ENCODE measurements at places on chromosomes 7 and 10. TPM values are rescaled to one million over a fixed set of nuclear protein-coding genes. Genes with fewer than 3 reads are reported as not detected.

- no peak overlapping the region for H3K4me3 ChIP-seq
- no peak overlapping the region for H3K27ac ChIP-seq
- H3K36me3 ChIP-seq: no peaks in the 10 kb centered on the region
- no peaks in the 10 kb centered on the region for H3K4me1 ChIP-seq
- no peak for DNase-seq
These were observed 30.6 kb upstream of the PCBD1 start for GRCh38 chr10:70918851-70919530.

GRCh38 chr10:89151857-89152256 is 55.3 kb downstream of the CH25H start:
- no peak for DNase-seq
- H3K27ac ChIP-seq: no peak overlapping the region
- no peaks in the 10 kb centered on the region for H3K4me1 ChIP-seq
- no peak overlapping the region for H3K4me3 ChIP-seq

DNA sequence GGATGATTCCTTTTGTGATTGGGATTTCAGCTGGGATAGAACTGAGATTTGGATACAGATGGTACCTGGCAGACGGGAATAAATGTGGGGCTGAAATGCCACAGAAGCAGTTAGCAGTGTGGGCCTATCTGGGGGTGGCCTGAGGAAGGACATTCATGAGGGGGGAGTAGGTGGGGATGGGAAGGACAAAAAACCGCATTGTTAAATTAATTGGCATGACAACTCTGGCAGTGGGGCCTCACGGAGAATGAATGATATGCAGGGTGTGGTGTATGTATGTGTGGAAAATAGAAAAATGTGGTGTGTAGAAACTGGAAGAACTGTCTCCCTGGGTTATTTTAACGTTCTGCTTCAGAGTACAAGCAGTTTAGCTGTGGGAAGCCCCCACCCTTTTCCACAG is 17.8 kb downstream of the SDK1 start:
- no peaks in the 10 kb centered on the region for H3K4me1 ChIP-seq

- peaks cover 10% of the 10 kb centered on the region for H3K4me1 ChIP-seq
- no peaks in the 10 kb centered on the region for H3K36me3 ChIP-seq
- no peak overlapping the region for H3K4me3 ChIP-seq
- H3K27me3 ChIP-seq: no peaks in the 10 kb centered on the region
These were observed 1.6 kb upstream of the SAMD9 start for GRCh38 chr7:93119191-93119905.

DNA sequence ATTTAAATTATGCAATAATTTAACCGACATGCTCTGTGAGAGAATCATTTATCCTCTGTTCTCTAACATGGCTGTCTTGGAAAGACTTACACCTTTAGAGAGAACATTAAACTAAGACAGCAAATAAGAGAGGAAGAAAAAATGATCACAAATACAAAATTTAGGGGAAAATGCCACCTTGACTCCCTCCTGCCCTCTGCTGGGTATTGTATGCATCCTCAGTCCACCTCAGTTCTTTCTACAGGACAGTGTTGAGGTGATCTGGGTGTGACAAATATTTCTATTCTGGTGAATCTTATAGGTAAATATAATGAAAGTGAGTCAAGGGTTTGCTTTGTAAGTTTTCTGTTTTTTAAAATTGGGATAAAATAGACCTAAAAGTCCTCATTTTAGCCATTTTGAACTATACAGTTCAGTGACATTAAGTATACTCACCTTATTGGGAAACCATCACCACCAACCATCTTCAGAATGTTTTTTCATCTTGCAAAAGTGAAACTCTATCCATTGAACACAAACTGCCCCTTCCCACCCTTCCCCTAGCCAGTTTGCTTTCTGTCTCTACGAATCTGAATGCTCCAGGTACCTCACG is 61.5 kb upstream of the ELMO1 start:
- H3K4me1 ChIP-seq: peaks cover 3% of the 10 kb centered on the region
- H3K27ac ChIP-seq: no peak overlapping the region
- H3K36me3 ChIP-seq: no peaks in the 10 kb centered on the region
- H3K4me3 ChIP-seq: no peak overlapping the region

- H3K4me3 ChIP-seq: no peak overlapping the region
- DNase-seq: peak; percentile 76
- H3K27me3 ChIP-seq: peaks cover 3% of the 10 kb centered on the region
- H3K4me1 ChIP-seq: no peaks in the 10 kb centered on the region
- no peak overlapping the region for H3K27ac ChIP-seq
- H3K36me3 ChIP-seq: no peaks in the 10 kb centered on the region
These were observed 206.5 kb upstream of the PRKCQ start for GRCh38 chr10:6786579-6787031.

DNA sequence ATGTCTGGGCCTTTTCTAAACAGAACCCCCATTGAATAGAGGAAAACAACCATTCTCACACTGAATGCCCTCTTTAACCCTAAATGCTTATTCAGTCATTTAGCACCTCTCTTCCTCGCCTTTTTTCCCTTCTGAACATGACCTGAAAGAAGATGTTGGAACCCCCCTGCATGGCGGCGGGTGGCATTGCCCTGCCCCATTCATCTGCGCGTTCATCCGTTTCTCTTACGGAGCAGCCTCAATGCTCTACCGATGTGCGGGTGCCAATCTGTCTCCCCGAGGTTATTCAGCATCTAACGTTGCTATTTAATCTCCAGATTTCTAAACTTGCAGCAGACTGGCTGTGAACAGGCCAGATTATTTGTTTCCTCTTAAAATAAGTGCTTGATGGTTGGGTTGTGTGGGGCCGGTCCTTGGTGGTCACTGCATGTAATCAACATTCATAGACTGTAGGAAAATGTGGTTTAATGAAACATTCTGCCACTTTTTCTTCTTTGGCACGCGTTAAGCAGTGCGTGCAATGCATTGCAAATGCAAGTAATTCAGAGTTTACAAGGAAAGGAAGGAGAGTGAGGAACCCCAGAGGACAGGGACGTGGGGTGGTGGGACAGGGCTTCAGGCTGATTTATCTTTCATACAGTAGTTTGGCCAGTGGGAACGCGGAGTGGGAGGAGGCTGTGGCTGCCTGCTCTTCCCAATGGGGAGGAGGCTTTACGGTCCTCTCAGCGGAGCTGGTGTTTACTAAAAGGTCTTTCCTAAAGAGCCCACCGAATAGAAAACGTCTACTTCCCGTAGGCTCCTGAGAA is 286.7 kb downstream of the DPP6 start:
- H3K4me1 ChIP-seq: no peaks in the 10 kb centered on the region
- no peaks in the 10 kb centered on the region for H3K36me3 ChIP-seq
- H3K27ac ChIP-seq: no peak overlapping the region
- DNase-seq: no peak
- no peaks in the 10 kb centered on the region for H3K27me3 ChIP-seq
- no peak overlapping the region for H3K4me3 ChIP-seq

DNA sequence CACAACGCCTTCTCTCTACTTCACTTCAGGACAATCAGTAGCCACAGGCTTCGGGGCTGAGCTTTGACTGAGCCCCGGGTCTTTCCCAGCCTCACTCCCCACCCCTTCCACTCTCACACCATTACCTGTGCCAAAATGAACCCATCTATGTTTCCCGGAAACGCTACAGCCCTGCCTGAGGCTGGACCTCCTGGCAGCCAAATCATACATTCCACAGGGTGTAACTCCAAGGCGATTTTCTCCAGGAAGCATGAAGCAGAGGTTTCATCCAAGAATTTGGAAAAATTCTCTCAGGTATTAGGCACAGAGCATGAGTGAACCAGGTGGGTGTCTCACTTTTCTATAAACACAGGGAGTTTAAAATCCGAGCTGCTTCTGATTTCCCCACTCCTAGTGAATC is 286.3 kb downstream of the TNS3 start:
- no peaks in the 10 kb centered on the region for H3K27me3 ChIP-seq
- peaks cover 18% of the 10 kb centered on the region for H3K4me1 ChIP-seq

- no peaks in the 10 kb centered on the region for H3K4me1 ChIP-seq
- no peaks in the 10 kb centered on the region for H3K36me3 ChIP-seq
- H3K4me3 ChIP-seq: no peak overlapping the region
- H3K27ac ChIP-seq: no peak overlapping the region
- DNase-seq: peak; percentile 53
These were observed 5.9 kb downstream of the KCP start for GRCh38 chr7:128904381-128905197.

DNA sequence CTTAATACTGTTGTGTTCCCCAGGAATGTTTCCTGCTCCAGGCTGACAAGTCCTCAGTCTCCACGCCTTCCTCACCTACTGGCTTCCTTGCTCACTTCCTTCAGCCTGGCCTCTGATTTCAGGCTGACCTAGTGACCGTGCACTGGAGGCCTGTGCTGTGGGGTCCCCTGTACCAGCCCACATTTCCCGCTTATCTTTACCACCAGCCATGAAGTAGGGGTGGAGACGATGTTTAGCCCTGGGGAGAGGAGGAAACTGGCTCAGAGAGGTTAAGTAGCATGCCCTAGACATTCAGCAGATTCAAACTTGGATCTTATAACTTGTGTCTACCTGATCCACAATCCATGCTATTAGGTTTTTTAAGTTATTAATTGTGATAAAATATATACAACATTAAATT is 4.8 kb upstream of the ZNF488 start:
- H3K4me3 ChIP-seq: no peak overlapping the region
- DNase-seq: no peak
- peaks cover 2% of the 10 kb centered on the region for H3K4me1 ChIP-seq
- no peak overlapping the region for H3K27ac ChIP-seq
- peaks cover 8% of the 10 kb centered on the region for H3K27me3 ChIP-seq

DNA sequence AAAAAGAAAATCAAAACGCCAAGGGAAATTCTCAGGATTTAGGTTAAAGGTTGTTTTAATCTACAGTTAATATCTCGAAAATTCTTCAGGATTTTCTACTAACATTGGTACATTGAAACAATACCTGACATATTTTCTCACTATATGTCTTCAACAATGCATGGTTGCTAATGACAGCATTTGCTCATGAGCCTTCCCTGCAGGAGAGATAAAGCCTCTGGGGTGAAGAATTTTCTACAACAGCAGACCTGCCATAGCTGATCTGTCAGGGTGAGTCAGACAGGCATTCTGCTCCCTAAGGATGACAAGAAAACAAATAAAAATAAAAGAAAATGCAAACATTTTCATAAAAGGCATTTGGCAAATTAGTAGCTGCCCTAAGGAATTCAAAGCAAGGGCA is 11.7 kb upstream of the GPR37 start:
- DNase-seq: no peak
- no peaks in the 10 kb centered on the region for H3K4me1 ChIP-seq
- no peaks in the 10 kb centered on the region for H3K36me3 ChIP-seq

DNA sequence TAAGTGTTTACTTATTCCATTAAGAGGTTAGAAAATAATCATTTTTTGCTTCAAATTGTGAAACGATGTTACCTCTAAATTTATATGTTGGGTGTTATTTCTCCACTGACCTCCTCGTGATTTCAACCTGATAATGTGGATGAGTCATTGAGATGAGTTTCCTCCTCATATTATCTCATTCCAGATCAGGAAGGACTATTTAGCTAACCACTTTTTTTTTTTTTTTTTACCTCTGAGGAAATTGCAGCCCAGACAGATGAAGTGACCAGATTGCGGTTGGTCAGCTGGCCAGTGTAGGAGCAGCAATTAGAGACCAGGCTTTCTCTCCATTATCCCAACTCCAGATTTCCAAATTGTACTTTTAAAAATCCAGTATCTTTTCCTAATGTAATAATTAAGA is 248.7 kb downstream of the FZD1 start:
- no peak for DNase-seq
- no peak overlapping the region for H3K4me3 ChIP-seq
- no peaks in the 10 kb centered on the region for H3K36me3 ChIP-seq
- no peaks in the 10 kb centered on the region for H3K4me1 ChIP-seq
- H3K27ac ChIP-seq: no peak overlapping the region
- no peaks in the 10 kb centered on the region for H3K27me3 ChIP-seq

DNA sequence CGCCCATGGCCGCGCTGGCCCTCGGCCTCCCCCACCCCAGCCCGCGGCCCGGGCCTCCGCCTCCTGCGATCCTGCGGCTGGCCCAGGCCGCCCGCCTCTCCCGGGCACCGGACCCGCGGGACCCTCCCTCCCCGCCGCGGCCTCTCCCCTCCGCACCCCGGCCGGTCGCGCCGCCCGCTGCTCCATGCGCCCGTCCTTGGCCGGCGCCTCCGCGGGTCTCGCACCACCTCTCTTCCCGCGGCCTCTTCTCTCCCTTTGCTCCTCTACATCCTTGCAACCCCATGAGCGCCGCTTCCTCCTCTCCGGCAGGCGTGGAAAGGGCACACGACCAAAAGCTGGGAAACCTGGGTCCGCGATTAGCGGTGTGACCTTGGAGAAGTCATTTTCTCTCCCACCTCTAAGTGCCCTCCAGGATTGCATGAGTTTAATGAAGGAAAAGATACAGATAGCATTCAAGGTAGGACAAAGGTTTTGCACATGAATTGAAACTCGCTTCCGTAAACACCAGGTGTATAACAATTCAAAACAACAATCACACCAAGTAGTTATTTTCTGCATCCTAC is 448 bp upstream of the SRPK2 start:
- H3K27me3 ChIP-seq: no peaks in the 10 kb centered on the region
- peak overlapping the region; percentile 81 for H3K4me3 ChIP-seq
- H3K4me1 ChIP-seq: peaks cover 15% of the 10 kb centered on the region
- H3K36me3 ChIP-seq: no peaks in the 10 kb centered on the region
- no peak overlapping the region for H3K27ac ChIP-seq

DNA sequence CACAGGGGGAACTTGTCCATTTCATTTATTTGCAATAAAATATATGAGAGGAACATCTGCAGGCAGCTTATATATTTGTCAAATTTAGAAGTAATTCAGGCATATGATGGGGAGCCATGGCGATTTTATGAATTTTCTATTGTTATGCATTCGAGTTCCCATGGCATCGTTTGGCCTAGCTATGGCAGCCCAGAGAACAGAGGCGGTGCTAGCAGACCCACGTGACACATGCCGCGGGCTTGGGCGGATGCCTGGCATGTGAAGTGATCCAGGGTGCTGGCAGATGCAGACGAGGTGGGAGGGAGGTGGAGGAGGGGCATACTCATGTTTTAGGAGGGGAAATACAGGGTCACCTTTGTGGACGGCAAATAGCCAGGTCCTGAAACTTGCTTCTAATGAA is 560.0 kb upstream of the GALNT17 start:
- H3K4me3 ChIP-seq: no peak overlapping the region
- no peaks in the 10 kb centered on the region for H3K36me3 ChIP-seq
- no peaks in the 10 kb centered on the region for H3K27me3 ChIP-seq
- no peak overlapping the region for H3K27ac ChIP-seq

DNA sequence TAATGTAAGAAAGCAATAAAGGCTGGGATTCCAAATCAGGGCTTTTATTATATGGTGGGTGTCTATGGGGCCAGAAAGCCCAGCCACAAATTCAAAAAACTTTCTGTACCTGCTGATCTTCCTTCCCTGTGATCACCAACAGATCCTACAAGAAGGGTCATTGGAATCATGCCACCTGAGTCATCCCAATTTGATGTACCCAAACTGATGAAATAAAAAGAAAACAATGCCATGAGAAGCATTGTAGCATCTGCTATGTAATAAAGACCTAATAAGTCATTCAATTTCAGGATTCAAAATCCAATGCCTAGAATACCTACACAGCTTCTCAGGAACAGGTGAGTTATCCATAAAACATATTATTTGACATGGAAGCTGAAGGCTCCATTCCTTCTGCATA is 228.8 kb downstream of the DKK1 start:
- no peak overlapping the region for H3K4me3 ChIP-seq
- no peaks in the 10 kb centered on the region for H3K36me3 ChIP-seq
- H3K27ac ChIP-seq: no peak overlapping the region
- peaks cover 22% of the 10 kb centered on the region for H3K4me1 ChIP-seq

- H3K4me3 ChIP-seq: no peak overlapping the region
- no peaks in the 10 kb centered on the region for H3K27me3 ChIP-seq
- no peaks in the 10 kb centered on the region for H3K4me1 ChIP-seq
- no peak for DNase-seq
- H3K27ac ChIP-seq: no peak overlapping the region
- H3K36me3 ChIP-seq: no peaks in the 10 kb centered on the region
These were observed 279.5 kb upstream of the AUTS2 start for GRCh38 chr7:69318794-69319193.

Gene AQP1
- 11.6 TPM for total RNA-seq

Gene BTBD16
- 0.78 TPM for total RNA-seq

Gene PKD2L1
- not detected for total RNA-seq

Gene NKX1-2
- total RNA-seq: not detected

Gene CPXM2
- 0.42 TPM for total RNA-seq

Gene GDF2
- total RNA-seq: not detected

Gene ADIRF
- 2.8 TPM for total RNA-seq
